ENCODE measurements at places on chromosomes 11 and 22.

- DNase-seq, result no peak
Measured at GRCh38 chr11:129861702-129862522, 33.5 kb downstream of the NFRKB start.

GRCh38 chr22:38246046-38246658 lies 26.7 kb downstream of the TMEM184B start:
- no peak for DNase-seq

GRCh38 chr11:3095712-3096361 lies 38.6 kb upstream of the CARS1 start:
- DNase-seq, result no peak

DNA sequence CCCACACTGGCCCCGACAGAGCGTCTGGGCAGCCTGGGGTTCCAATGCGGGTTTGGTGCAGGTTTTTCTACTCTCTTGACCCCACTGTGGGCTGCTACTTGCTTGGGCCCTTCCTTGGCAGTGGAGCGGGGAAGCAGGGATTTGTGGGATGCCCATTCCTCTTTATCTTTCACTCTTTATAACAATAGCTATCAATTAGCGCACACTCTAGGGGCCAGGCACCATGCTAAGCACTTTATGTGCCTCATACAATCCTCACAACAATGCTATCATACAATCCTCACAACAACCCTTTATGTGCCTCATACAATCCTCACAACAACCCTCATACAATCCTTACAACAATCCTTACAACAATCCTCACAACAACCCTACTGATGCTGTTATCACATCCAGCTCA lies 12.7 kb downstream of the ACCS start:
- DNase-seq, result no peak

GRCh38 chr11:1162491-1163311 lies 4.9 kb downstream of the MUC5AC start:
- no peak for DNase-seq

GRCh38 chr22:36411589-36412258 lies 24.0 kb upstream of the MYH9 start:
- DNase-seq, result no peak

DNA sequence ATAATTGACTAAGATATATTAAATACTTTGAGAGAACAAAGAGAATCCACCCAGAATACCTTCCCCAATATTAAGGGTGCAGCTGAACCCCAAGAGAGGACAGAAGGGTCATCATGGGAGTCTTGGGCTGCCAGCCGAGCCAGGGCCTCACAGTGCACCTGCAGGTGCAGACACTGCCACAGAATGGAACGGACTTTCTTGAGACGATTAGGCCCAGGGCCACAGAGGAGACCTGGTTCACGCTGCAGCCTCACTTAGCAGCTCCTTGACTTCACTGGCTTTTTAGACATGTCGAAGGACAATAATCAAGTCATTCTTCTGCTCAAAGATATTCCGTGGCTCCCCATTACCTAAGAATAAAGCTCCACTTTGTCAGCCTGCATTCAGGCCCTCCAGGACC lies 100.6 kb downstream of the PHF21B start:
- no peak for DNase-seq

DNA sequence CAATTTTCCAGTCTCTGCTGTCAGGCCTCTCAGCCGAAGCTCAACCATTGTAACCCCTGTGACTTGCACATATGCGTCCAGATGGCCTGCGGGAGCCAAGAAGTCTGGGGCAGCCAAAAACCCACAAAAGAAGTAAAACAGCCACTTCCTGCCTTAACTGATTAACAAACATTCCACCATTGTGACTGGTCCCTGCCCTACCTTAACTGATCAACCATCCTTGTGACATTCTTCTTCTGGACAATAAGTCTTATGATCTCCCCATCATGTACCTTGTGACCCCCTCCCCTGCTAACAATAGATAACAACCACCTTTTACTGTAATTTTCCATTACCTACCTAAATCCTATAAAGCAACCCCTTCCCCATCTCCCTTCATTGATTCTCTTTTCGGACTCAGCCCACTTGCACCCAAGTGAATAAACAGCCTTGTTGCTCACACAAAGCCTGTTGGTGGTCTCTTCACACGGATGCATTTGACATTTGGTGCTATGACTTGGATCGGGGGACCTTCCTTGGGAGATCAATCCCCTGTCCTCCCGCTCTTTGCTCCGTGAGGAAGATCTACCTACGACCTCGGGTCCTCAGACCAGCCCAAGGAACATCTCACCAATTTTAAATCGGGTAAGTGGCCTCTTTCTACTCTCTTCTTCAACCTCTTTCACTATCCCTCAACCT lies 1.3 kb upstream of the NDUFC2 start:
- DNase-seq, result no peak

DNA sequence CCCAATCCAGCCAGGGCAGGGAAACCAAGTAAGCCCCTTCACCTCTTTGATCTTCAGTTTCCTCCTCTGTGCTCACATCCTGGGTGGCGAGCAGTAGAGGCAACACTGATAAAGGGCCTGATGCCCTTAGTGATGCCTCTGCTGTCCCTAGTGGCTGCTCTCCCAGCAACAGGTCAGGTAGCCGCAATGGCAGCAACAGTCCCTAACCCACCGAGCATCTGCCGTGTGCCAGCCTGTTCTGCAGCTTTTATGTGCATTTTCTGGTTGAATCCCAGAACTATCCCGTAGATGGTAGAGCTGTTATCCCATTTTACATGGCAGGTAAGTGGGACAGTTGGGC lies 5.2 kb downstream of the SCYL1 start:
- DNase-seq, result no peak

DNA sequence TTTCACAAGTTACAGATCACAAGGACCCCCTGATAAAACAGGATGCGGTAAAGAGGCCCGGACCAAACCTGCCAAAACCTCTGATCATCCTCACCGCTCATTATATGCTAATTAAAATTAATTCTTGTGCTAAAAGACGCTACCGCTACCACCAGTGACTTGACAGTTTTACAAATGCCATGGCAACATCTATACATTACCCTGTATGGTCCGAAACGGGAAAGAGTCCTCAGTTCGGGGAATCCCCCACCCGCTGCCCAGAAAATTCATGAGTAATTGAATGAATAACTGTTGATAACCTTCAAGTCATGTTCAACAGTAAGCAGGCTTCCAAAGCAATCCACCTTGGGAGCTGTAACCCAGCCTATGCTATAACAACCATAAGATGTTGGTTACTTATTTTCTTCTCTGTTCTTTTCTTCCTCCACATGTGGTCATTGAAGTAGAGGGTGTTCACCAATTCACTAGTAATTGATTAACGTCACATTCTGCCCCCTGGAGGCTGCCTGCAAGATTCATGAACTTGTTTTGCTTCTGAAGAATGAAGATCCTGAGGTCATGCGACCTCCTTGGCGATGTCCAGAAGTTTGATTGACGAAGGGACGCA lies 20.6 kb downstream of the APOBEC3H start:
- DNase-seq, result no peak
